ENCODE measurements at places on chromosomes 2 and 18. TPM values are rescaled to one million over a fixed set of nuclear protein-coding genes. Genes with fewer than 3 reads are reported as not detected.

DNA sequence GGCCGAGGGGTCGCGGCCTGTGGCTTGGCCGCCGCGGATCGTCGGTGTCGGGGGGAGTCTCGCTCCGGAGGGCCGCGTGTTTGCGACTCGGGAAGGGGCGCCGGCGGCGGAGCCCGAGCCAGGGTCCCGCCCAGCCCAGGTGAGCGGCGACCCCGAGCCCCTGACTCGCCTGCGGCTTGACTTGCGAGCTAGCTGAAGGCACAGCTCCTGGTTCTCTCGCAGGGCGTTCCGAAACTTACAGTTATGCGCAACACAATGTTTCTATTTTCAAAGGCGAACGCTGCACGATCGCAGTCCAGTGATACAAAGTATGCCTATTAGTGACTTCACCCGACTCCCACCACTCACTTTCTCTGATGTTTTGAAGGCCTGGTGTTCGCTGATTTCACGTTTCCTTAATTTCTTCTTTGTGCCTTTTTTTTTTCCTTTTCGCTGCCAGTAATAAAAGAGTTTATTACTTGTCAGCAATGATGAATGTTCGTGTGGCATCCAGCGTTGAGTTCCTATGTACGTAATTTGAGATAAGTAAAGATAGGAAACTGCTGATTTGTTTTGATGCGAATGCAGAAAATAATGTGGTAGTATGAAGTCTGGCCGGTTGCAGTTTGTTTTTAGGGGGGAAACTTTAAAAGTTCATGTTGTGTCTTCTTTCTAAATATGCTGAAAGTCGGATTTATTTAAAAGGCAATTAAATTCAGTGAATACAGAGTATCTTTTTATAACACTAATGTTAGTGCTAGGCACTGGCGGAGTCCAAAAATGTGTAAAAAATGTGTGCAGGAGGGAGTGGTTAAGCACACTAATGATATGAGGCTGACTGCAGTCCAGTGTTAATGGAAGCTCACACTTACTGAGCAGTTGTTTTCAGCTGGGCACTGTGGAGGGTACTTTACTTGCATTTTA is 706 bp downstream of the UBXN2A start:
- DNase-seq, result no peak

DNA sequence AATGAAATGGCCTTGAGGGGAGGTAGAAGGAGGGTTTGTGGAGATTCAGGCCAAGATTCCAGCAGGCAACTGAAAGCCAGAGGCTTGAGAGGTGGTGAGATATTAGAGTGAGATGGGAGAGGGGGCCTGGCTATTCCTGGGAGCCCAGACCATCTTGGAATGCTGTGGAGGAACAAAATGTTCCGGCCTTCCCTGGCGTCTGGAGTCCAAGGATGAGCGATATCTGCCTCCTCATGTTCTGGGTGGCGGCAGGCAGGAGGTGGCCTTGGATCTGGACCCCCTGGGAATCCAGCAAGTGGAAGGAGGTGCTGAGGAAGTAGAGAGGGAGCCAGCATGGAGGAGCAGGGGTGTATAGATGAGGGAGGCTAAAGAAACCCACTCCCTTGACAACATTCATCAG is 335.9 kb downstream of the CYP26B1 start:
- no peak for DNase-seq

GRCh38 chr2:178914259-178914849 is 107.1 kb upstream of the TTN start:
- DNase-seq, result peak; percentile 0

GRCh38 chr2:216857131-216857550 is 2.7 kb downstream of the TNP1 start:
- DNase-seq, result no peak

DNA sequence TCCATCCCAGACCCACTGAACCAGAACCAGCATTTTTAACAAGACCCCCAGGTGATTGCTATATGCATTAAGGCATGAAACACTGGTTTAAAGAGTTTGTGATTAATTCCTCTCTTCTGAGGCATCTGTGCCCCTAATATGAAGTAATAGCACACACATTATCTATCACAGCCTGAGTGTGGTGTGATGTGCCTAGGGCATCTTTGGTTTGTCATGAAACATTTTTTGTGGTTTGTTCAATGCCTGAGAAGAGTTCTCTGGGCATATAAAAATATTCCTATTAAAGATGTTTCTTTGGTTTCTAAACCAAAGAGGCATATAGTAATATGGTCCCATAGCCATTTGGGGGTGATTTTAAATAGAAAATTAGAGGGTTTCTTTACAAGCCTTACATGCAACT is 221.7 kb upstream of the SPOPL start:
- DNase-seq, result no peak

GRCh38 chr2:44753552-44754285 is 187.8 kb upstream of the SIX3 start:
- no peak for DNase-seq

- DNase-seq, result no peak
These were observed 1540.2 kb upstream of the SLC39A10 start for GRCh38 chr2:194116861-194117260.

GRCh38 chr2:24049485-24050021 is at the start of gene FKBP1B:
Gene FKBP1B, plus strand, starts transcription at chr2:24049741. Its CDS starts 109 bp downstream, at chr2:24049850.
- DNase-seq, result no peak

DNA sequence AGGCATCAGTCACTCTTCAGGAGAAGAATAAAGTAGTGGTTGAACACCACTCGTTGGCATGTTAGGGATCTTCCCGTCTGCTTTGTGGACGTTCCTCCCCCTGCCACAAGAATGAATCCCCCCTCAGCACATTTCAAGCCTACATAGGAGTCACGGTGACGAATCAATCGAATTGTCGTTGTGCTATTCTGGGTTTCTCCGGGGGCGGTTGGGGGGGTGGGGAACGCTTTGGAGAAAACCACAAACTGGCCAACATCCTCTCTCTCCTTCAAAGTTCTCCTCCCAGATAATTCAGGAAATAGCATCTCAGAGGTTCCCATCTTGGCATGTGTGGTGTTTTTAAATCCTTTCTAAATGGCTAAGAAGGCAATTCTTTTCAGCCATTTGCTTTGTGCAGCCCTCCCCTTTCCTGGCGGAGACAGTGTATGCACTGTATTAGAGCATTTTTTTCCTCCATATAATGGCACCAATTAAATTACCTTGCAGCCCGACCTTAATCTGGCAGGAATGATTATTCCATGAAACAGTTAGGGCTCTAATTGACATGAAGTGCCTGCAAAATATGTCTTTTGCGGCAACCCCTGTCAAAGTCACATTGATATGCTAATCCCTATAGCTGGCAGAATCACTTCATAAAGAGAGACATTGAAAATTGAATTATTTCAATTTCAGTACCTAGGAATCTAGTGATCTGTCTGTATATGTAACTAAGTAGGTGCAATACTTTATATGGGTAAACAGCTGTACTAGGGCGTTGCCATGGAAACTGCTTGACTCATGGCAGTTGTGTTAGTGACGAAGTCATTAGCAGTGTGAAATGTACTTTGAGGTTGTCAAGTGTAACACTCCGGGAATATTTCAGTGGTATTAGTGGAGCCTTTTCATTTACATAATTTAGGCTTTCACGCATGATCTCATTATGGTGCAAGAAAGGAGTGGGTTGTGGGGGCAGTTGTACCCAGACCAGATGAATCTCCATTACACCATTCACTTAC is 323.4 kb upstream of the SLC14A2 start:
- DNase-seq, result no peak

Gene NPAS2
- 37.4 TPM for total RNA-seq

Data from esophagus squamous epithelium (tissue), 5 donors.